ENCODE measurements at places on chromosomes 2 and 18.

DNA sequence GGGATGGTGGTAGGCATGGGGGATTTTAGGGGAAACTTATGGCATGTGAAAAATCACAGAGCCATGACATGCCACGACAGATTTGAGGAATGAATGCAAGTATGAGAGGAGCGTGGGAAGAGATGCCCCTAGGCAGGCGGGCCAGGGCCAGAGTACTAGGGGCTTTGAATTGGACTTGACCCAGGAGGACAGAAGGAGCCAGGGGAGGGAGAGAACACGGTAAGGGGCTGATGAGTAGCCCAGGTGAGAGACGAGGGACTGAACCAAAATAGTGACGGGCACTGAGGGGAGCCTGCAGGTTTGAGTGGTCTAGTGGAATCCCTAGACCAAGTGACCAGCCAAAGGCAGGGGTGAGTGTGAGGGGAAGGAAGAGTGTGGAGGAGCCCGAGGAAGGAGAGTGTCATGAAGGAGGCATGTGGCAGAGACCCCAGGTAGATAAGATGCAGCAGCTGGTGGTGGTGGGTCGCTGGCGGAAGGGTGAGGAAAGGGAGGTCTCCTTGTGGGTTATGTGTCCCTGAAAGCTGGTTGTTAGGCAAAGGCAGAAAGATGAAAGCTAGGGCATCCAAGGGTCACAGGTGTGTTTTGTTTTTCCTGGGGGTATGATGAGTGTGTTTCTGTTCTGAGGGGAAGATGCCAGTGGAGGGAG lies 48.7 kb downstream of the ZBTB7C start:
- DNase-seq: no peak

DNA sequence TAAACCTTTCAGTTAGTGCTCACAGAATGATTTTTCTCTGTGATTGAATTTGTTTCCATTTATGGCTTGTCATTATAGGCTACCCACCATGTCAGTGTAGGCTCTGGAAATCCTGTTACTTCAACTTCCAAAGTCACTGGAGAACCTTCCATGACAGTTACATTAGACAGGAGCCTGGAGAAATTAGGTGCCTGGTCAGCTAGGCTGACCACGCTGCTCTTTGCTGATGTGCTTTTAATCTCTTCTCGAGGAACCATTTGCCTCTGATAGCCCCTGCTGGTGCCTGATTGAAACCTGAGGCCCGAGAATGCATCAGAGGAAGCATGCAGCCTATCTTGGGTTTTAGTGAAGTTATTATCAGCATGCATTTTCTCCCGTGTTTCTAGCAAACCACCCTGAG lies 29.6 kb upstream of the TTN start:
- no peak for DNase-seq

GRCh38 chr18:75173738-75174137 lies 35.2 kb downstream of the PTGR3 start:
- DNase-seq: no peak

- no peak for DNase-seq
These were observed 15.4 kb upstream of the FAP start for GRCh38 chr2:162258686-162259085.

- no peak for DNase-seq
These were observed 31.3 kb downstream of the DGKD start for GRCh38 chr2:233385489-233386044.

DNA sequence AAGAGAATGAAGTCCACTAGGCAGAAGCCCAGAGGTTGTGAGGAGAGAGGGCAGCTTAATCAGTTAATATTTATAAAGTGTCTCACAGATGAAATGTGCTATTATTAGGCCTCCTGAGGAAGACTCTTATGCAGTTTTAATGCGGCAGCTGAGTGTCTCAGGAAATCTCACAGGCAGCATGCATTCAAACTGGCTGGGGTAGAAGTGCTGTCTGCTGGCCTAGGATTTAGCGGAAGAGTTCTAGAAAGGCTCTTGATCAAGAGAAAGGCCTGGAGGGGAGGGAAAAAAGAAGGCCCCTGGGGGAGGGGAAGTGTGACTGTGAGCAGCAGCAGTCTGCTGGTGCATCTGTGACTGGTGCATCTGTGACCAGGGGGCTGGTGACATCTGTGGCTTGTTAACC lies 133.0 kb downstream of the FSHR start:
- no peak for DNase-seq

DNA sequence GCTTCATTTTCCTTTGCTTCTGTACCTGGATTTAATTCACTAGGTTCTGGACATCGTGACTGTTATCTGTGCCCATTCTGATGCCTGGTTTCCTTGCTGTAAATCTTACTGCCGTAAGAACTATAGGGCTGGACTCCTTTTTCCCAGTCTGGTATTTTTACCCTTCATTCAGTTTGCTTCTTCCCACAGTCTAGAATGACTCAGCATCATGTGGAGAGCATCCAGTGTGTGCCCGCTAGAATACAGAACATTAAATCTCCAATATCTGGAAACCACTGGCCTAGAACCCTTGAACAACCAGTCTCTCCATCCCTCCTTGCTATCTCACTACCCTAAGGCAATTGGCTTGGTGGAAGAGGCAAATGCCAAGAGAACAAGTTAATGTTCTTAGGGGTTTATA lies 1075.4 kb upstream of the ZEB2 start:
- no peak for DNase-seq
